GM03348 (cell line): ENCODE measurements at places on chromosomes 4 and X.

DNA sequence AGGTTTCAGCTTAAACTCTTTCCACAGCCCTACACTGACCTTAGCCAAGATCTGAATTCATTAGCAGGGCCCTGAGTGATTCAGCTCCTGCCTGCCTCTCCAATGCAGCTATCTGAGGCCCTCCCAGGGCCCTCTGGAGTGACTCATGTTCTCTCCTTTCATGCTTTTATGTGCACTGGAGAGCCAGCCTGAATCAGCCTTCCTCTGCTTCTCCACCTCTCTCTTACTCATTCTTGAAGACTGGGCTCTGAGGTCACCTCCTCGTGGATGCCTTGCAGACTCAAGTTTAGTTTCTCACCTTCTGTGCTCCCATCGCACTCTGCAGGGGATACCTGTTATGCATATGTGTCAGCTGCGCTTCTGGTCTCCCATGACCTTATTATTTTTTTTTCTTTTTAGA, 3.1 kb upstream of the OCIAD2 start:
- peak; percentile 90 for DNase-seq

DNA sequence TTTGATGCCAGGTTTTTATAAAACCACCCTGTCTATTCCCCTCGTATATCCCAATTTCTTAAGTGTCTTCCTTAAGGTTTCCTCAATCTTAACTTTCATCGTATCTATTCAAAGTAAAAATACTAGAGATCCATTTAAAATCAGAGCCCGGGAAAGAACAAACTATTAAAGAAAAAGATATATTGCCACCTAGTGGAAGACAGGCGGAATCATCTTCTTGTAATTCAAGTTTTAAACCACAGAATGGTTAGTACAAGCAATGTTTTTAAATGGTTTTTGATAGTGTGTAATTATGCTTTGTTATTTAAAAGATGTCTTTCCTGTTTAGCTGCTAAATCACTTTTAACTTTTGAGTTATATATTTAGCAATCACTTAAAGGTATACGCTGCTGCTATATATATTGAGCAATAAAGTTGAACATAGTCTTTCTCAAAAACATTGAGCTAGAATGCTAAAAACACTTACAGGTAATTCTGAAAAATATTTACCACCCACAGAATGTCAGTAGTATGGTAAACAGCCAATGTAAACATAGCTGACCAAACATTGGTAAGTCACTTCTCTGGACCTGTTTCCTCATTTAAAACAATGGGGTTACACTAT, 18.2 kb downstream of the PRDM8 start:
- peak; percentile 50 for DNase-seq

DNA sequence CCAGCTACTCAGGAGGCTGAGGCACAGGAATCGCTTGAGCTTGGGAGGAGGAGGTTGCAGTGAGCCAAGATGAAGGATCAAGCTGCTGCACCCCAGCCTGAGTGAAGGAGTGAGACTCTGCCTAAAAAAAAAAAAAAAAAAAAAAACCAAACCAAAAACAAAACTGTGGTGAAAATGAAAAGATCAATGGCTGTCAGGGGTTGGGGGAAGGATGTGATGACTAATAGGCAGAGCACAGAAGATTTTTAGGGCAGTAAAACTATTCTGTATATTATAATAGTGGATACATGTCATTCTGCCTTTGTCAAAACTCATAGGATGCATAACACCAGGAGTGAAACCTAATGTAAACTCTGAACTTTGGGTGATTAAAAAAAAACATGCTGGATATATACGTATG, 69.9 kb upstream of the ELOVL6 start:
- no peak for DNase-seq

DNA sequence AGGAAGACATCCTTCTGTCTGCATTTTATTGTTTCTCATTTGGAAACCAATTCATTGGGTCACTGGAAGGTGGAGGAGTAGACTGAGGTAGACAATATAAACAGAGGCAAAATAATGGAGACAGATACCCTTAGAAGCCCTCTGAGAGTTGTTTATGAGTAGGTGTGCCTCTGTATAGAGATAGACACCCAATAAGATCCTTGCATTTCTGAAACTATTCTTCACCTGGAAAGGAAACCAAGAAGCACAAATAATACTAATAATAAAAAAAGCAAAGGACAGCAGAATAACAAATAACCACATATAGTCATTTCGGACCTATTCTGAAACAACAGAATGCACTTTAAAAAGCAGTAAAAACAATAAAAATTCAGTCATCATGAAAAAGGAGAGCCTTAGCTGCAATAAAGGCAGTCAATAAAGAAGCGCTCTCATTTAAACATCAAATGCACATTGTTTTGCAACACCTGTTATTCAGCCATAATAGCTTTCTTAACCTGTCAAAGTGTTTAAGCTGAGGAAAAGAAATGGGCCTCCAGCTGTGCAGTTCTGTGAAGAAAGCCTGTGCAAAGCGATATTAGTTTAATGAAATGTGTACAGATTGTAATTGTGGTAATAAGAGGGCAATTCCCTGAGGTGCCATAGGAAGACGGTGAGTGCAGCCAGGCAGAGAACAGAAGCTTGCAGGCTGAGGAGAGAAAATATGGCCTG, 904.2 kb downstream of the STPG2 start:
- no peak for DNase-seq

- no peak for DNase-seq
Observed at GRCh38 chr4:139847602-139848001, 182.0 kb downstream of the MGST2 start.

GRCh38 chrX:107741404-107741790, 34.2 kb downstream of the TSC22D3 start:
- no peak for DNase-seq
